ENCODE measurements at places on chromosomes 5 and 9. TPM values are rescaled to one million over a fixed set of nuclear protein-coding genes. Genes with fewer than 3 reads are reported as not detected.

DDX4 gene
- not detected for polyA plus RNA-seq

ADGRD2 gene
- not detected for polyA plus RNA-seq

C5orf52 gene
- polyA plus RNA-seq: not detected

SLC6A19 gene
- not detected for polyA plus RNA-seq

MEGF10 gene
- not detected for polyA plus RNA-seq

TERT gene
- polyA plus RNA-seq: 0.23 TPM

GARIN3 gene
- not detected for polyA plus RNA-seq

FOXD4L3 gene
- polyA plus RNA-seq: not detected

CDC20B gene
- polyA plus RNA-seq: not detected

TMEM171 gene
- not detected for polyA plus RNA-seq
